ENCODE measurements at places on chromosomes 4 and X.
A peak's percentile ranks its signal among the peaks of the same experiment; 100 is the strongest.

DNA sequence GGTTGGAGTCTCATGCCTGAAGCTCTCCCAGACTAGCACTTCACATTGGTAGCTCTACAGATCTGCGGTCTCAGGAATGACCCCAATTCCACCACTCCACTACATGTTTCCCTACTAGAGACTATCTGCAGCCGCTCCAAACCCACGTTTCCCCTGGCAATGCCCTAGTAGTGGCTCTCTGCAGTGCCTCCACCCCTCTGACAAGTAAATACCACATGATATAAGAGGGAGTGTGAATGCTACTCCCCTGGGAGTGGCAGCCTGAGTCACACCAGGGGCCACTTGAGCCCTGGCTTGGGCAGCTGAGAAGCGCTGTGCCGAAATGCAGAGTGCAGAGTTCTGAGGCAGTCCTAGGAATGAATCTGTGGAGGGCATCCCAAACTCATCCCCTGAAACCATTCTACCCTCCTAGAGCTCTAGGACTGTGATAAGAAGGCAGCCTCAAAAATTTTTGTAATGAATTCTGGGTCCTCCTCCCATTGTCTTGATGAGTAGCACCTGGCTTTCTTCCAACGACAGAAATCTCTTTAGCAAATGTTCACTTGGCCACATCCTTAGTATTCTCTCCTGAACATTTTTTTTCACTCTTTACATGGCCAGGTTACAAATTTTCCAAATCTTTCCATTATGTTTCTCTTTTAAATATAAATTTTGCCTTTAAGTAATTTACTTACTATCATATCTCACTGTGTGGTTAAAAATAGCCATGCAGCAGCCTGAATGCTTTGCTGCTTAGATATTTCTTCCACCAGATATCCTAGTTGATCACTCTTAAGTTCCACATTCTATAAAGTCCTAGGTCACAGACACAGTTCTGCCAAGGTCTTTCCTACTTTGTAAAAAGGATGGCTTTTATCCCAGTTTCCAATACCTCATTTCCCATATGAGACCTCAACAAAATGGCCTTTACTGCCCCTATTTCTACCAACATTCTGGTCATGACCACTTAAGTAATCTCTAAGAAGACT lies 160.2 kb upstream of the CPEB2 start:
- DNase-seq, result no peak
- H3K4me3 ChIP-seq, result no peak overlapping the region
- no peaks in the 10 kb centered on the region for H3K36me3 ChIP-seq
- peaks cover 13% of the 10 kb centered on the region for H3K4me1 ChIP-seq
- peak overlapping the region; percentile 65 for H3K27ac ChIP-seq
- peaks cover 4% of the 10 kb centered on the region for H3K27me3 ChIP-seq

DNA sequence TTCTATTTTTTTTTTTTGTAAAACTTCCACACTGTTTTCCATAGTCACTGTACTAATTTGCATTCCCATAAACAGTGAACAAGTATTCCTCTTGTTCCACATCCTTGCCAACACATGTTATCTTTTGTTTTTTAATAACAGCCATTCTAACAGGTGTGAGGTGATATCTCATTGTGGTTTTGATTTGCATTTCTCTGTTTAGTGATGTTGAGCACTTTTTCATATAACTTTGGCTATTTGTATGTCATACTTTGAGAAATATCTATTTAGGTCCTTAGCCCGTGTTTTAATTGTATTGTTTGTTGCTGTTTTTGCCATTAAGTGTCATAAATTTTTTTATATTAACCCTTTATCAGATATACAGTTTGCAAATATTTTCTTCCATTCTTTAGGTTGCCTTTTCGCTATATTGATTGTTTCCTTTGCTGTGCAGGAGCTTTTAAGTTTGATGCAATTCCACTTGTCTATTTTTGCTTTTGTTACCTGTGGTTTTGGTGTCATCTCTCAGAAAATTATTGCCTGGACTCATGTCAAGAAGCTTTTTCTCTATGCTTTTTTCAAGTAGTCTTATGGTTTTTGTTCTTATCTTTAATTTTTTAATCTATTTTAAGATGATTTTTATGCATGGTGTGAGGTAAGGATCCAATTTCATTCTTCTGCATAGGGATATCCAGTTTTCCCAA lies 27.9 kb upstream of the NDNF start:
- H3K27me3 ChIP-seq, result no peaks in the 10 kb centered on the region
- H3K27ac ChIP-seq, result no peak overlapping the region
- no peaks in the 10 kb centered on the region for H3K4me1 ChIP-seq
- no peaks in the 10 kb centered on the region for H3K36me3 ChIP-seq
- DNase-seq, result no peak
- no peak overlapping the region for H3K4me3 ChIP-seq

DNA sequence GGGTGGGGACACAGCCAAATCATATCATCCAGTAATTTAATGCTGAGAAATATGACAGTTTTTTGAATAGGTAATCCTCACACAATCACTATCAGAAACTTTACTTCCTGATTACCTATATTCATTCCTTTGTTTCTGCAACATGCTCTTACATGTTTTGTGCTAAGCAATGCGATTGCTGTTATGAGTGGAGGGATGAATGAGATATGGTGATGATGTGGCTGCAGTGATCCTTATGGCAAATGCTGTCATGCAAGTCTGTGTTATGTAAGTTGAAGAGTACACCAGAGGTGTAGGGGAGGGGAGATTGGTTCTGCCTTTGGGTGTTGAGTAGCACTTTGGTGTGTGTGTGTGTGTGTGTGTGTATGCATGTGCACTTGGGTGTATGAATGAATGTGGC lies 14.6 kb downstream of the HERC3 start:
- H3K4me3 ChIP-seq, result no peak overlapping the region
- H3K27ac ChIP-seq, result peak overlapping the region; percentile 48
- H3K36me3 ChIP-seq, result peaks cover 35% of the 10 kb centered on the region
- no peaks in the 10 kb centered on the region for H3K27me3 ChIP-seq
- peaks cover 67% of the 10 kb centered on the region for H3K4me1 ChIP-seq

DNA sequence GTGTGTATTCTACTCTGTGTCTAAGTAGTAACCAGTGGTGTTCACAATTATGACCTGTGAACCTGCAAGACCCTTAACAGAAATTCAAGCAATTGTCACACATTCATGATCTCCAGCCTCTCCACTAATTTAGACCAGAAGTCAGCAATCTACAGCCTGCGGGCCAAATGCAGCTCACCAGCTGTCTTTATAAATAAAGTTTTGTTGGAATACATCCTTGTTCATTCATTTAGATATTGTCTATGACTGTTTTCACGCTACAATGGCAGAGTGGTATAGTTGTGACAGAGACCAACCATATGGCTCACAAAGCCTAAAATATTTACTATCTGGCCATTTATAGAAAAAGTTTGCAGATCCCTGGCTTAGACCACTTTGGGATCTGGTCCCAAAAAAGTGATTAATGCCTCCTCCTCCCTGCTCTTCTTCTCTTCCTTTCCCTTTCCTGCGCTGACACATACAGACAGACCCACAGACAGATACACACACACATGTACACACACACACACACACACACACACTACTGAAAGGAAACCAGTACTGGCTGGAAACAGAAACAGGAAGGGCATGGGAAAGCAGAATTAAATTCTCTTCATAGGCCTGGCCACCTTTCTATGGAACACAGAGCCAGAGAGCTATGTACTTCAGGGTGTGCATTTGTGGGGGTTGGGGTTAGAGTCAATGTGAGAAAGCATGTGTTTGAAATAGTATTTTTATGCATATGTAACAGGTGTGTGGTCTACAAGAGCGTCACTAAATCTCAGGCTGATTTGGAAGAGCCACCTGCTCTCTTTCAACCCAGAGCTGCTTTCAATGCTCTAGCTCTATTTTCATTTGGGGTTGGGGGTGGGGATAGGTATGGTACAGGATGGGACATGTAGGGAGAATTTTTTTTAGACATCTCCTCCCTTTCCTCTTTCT lies 49.7 kb upstream of the TMEM164 start:
- no peak for DNase-seq
- no peak overlapping the region for H3K27ac ChIP-seq
- H3K27me3 ChIP-seq, result no peaks in the 10 kb centered on the region
- H3K36me3 ChIP-seq, result no peaks in the 10 kb centered on the region
- H3K4me1 ChIP-seq, result peaks cover 2% of the 10 kb centered on the region

- H3K27me3 ChIP-seq, result peaks cover 13% of the 10 kb centered on the region
- no peaks in the 10 kb centered on the region for H3K36me3 ChIP-seq
- H3K4me3 ChIP-seq, result no peak overlapping the region
- H3K4me1 ChIP-seq, result no peaks in the 10 kb centered on the region
- no peak overlapping the region for H3K27ac ChIP-seq
These were observed 32.0 kb upstream of the MGST2 start for GRCh38 chr4:139633661-139634060.

- H3K36me3 ChIP-seq, result no peaks in the 10 kb centered on the region
- no peaks in the 10 kb centered on the region for H3K27me3 ChIP-seq
- no peak overlapping the region for H3K4me3 ChIP-seq
- DNase-seq, result no peak
- H3K4me1 ChIP-seq, result no peaks in the 10 kb centered on the region
These were observed 49.0 kb downstream of the PRDM5 start for GRCh38 chr4:120873554-120873953.

All from activated naive CD4-positive, alpha-beta T cell treated with anti-CD3 and anti-CD28 coated beads for 36 hours (primary cell).